ENCODE measurements at places on chromosomes 13 and 19.

- DNase-seq: peak; percentile 89
These were observed 214.9 kb downstream of the KLF5 start for GRCh38 chr13:73273745-73274144.

DNA sequence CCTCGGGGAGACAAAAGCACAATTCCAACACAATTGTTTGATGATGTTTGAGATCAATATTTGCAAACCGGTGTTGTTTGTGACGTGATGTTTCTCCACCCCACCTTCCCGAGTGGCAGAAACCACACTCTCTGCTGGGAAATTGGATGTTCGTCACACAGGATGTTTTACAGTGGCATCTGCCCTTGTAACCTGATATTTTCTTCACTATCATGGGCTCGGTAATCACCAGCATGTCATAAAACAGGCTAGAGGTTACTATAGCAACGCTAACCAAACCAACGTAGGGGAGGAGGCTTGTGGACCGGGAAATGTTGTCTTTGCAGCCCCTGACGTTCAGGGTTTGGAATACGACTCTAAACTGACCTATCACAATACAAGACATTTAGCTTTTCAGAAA, 454.5 kb downstream of the IRS2 start:
- peak; percentile 89 for DNase-seq

DNA sequence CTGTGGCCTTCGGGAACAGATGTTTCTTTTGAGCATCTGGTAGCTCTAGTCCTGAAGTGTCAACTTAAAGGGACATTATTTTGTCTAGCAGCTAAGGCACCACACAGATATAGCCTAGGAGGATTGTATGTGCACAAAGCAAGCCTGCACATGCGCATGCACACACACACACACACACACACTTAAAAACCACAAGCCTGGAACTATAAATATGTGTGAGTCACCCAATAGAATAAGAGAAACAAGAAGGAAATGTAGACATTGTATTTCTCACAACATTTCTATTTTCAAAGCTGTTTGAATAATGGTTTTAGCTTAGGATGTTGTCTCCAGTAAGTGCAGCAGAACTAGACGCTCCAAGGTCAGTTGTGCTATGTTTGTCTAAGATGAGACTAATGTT, 516.5 kb downstream of the SUCLA2 start:
- DNase-seq: peak; percentile 89

GRCh38 chr19:35120492-35120891, 4.9 kb downstream of the FXYD3 start:
- DNase-seq: peak; percentile 66

DNA sequence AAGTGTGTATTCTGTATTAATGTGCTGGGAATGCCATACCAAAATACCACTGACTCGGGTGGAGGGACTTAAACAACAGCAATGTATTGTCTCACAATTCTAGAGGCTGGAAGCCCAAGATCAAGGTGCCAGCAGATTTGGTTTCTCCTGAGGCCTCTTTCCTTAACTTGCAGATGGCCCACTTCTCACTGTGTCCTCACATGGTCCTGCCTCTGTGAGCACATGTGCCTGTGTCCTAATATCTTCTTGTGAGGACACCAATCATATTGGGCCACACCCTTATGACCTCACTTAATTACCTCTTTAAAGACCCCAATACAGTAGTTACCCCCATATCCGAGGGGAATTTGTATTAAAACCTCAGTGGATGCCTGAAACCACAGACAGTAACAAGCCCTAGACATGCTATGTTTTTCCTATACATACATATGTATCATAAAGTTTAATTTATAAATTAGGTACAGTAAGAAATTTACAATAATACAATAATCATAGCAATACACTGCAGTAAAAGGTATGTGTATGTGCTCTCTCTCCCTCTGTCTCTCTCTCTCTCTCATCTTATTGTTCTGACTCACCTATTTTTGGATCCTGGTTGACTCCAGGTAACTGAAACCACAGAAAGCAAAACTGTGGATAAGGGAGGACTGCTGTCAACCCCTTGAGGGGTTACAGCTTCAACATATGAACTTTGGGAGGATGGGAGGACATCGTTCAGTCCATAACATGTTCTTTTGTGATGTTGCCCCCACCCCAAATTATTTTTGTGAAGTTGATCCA, 174.3 kb downstream of the IRS2 start:
- no peak for DNase-seq

GRCh38 chr13:110263888-110264287, 43.1 kb downstream of the COL4A1 start:
- DNase-seq: no peak

GRCh38 chr19:46299004-46299509, 2.2 kb downstream of the HIF3A start:
- DNase-seq: peak; percentile 50

DNA sequence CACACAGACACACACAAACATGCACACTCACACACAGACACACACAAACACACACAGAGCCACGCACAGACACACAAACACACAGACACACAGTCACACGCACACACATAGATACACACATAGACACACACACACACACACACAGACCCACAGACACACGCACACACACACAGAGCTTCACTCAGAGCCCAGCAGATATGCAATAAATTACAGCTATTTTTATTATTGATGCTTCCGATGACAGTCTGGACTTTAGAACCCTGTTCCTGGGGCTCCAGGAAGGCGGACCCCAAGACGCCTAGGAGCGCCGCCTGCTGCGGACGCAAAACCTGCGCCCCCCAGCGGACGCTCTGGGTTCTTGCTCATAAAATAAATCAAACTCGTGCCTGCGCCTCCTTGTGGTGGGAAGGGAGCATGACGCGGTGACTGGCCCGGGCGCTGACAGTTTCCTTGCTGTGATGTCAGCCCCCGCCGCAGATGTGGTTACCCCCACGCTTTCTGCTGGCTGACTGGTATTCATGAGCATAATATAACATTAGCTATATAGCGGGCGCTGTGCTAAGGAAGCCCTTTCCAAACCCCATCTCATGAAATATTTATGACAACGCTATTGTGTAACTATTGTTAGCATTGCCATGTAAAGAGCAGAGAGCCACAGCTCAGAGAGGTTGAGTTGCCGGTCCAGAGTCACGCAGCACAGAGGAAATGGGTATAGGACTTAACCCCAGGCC, 64.4 kb upstream of the TM9SF2 start:
- DNase-seq: peak; percentile 83

GRCh38 chr19:10604460-10604980, 17.4 kb upstream of the AP1M2 start:
- no peak for DNase-seq

GRCh38 chr13:30872685-30873461, 33.2 kb upstream of the MEDAG start:
- peak; percentile 94 for DNase-seq

GRCh38 chr13:109858319-109858718, 71.9 kb upstream of the IRS2 start:
- no peak for DNase-seq

GRCh38 chr13:114097212-114097892, 35.1 kb downstream of the RASA3 start:
- DNase-seq: no peak

GRCh38 chr13:52070929-52071523, 46.5 kb downstream of the UTP14C start:
- peak; percentile 32 for DNase-seq

GRCh38 chr19:46386996-46387712, 26.2 kb downstream of the CCDC8 start:
- DNase-seq: no peak

DNA sequence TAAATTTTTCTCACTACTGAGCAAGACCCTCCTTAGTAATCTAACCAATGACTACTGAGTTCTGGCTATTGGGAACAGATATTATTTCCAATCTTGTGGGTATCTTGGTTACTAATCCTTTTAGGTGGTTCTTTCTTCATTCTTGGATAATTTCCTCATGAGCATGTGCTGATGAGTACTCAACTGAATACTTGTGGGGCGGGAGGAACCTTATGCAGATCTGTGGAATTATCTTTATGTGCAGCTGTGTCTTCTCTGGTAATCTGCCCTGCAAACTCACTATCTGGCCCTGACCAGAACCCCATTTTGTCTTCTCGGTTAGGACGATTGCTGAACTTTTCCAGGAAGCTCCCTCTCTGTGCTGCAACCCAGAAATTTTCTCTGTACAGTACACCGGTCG, 89.7 kb upstream of the TRPC4 start:
- no peak for DNase-seq

GRCh38 chr13:19673473-19674430, 40.3 kb downstream of the MPHOSPH8 start:
- no peak for DNase-seq

- no peak for DNase-seq
These were observed 1.5 kb downstream of the ZIC5 start for GRCh38 chr13:99969919-99970650.
